ENCODE measurements at places on chromosomes 7 and 10.

- H3K27me3 ChIP-seq: no peaks in the 10 kb centered on the region
- H3K36me3 ChIP-seq: no peaks in the 10 kb centered on the region
- DNase-seq: no peak
Observed at GRCh38 chr10:132138133-132138532, 48.6 kb upstream of the DPYSL4 start.

GRCh38 chr7:79096361-79096805 lies 357.1 kb downstream of the MAGI2 start:
- no peaks in the 10 kb centered on the region for H3K4me1 ChIP-seq
- no peaks in the 10 kb centered on the region for H3K36me3 ChIP-seq
- DNase-seq: no peak
- H3K27me3 ChIP-seq: no peaks in the 10 kb centered on the region
- H3K27ac ChIP-seq: no peak overlapping the region

DNA sequence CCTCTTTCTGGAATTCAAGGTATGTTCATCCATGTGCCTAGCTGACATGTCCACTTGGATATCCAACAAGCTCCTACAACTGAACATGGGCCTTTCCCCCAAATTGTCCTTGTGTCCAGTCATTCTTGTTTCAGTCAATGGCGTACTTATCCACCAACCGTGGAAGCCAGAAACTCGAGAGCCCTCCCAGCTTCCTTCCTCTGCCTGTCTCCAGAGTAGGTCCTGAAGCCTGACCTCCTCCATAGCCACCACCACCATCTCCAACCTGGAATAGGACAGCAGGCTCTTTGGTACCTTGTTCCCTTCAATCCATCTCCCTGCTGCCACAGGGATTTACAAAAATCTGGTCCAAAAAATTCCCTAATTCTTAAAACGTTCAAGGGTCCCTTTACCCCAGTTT lies 305.1 kb downstream of the RPS24 start:
- no peaks in the 10 kb centered on the region for H3K27me3 ChIP-seq
- no peaks in the 10 kb centered on the region for H3K36me3 ChIP-seq
- peak; percentile 3 for DNase-seq
- H3K4me3 ChIP-seq: no peak overlapping the region

GRCh38 chr7:35025369-35025870 lies 11.9 kb downstream of the DPY19L1 start:
- no peak overlapping the region for H3K27ac ChIP-seq
- H3K27me3 ChIP-seq: no peaks in the 10 kb centered on the region
- DNase-seq: no peak
- H3K36me3 ChIP-seq: no peaks in the 10 kb centered on the region
- H3K4me1 ChIP-seq: no peaks in the 10 kb centered on the region

DNA sequence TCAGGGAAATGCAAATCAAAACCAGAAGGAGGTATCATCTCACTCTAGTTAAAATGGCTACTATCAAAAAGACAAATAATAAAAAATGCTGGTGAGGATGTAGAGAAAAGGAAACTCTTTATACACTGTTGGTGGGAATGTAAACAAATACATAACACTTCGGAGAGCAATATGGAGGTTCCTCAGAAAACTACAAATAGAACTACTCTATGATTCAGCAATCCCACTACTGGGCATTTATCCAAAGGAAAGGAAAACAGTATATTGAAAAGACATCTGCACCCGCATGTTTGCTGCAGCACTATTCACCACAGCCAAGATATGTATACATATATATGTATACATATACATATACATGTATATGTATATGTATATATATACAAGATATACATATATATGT lies 94.2 kb downstream of the C10orf90 start:
- no peak overlapping the region for H3K27ac ChIP-seq
- no peaks in the 10 kb centered on the region for H3K27me3 ChIP-seq
- no peak for DNase-seq
- H3K4me3 ChIP-seq: no peak overlapping the region
- no peaks in the 10 kb centered on the region for H3K4me1 ChIP-seq
- H3K36me3 ChIP-seq: no peaks in the 10 kb centered on the region

- peaks cover 8% of the 10 kb centered on the region for H3K36me3 ChIP-seq
- peak overlapping the region; percentile 78 for H3K27ac ChIP-seq
- H3K4me3 ChIP-seq: no peak overlapping the region
Observed at GRCh38 chr7:107972941-107973376, 30.0 kb downstream of the LAMB1 start.

DNA sequence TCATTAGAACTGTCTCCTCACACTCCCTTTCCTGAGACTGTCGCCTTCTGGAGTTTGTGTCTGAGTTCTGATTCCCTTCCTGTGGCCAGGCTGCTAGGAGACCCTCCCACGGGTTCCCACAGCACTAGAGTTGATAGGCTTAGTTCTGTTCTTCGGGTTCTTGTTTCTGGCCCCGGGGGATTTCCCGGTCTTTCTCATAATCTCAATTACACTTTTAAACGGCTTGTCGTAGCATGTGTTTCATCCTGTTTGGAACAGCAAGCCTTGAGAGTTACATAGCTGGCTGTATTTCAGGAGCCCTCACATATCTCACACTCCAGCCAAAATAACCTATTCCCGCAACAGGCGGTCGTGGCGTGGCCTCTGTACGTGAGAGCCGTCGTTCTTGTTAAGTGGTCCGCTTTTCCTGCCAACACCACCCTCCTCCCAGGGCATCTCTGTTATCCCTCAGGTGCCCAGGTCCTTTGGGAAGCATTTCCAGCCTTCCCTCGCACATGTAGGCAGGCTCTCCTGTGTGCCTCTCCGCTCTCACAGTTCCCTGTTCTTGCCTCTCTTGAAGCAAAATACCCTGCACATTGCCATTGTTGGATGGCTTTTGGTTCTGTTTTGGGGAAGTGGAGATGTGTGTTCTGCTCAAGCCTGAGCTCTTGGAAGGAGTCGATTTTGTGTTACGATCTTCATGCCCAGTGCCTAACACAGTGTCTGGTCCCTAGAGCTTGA lies 46.0 kb downstream of the CDC123 start:
- H3K4me1 ChIP-seq: no peaks in the 10 kb centered on the region
- no peaks in the 10 kb centered on the region for H3K36me3 ChIP-seq
- H3K4me3 ChIP-seq: no peak overlapping the region
- peak overlapping the region; percentile 45 for H3K27ac ChIP-seq

GRCh38 chr10:5477948-5478693 lies 21.2 kb downstream of the CALML5 start:
- no peaks in the 10 kb centered on the region for H3K27me3 ChIP-seq
- no peaks in the 10 kb centered on the region for H3K4me1 ChIP-seq
- H3K4me3 ChIP-seq: no peak overlapping the region
- H3K27ac ChIP-seq: no peak overlapping the region
- DNase-seq: peak; percentile 13

DNA sequence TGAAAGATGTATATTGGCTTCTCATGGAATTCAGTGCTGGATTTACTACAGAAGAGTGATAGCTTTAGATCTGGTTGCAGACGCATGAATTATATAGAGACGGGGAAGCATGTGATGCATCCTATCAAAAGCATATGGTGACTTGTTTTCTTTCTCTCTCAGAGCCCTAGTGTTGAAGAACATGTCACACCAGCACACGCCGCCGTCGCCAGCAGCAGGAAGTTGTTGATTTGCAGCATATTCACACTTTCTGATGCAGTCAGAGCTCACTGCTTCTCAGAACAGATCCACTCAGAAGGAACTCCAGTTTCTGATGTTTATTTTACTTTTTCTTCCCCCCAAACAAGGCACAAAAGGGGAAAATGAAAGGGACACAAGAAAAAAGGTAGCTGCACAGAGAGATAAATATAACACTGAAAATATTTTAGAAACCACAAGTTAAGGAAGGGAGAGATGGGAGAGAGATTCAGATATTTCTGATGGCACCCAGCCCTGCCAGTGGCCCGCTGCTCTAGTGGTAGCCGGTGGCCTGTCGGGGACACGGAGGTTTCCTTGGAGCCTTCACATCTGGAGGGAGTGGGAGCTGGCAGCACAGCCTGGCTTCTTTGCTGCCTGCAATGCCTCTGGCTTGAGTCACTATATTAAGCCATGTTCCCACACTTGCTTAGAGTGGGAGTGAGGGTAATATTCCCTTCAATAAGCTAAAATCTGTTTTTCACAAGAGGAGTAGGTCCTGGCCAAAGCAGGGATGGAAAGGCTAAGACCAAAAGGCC lies 123.2 kb downstream of the NRP1 start:
- no peaks in the 10 kb centered on the region for H3K27me3 ChIP-seq
- H3K27ac ChIP-seq: no peak overlapping the region
- no peak overlapping the region for H3K4me3 ChIP-seq
- H3K36me3 ChIP-seq: no peaks in the 10 kb centered on the region

DNA sequence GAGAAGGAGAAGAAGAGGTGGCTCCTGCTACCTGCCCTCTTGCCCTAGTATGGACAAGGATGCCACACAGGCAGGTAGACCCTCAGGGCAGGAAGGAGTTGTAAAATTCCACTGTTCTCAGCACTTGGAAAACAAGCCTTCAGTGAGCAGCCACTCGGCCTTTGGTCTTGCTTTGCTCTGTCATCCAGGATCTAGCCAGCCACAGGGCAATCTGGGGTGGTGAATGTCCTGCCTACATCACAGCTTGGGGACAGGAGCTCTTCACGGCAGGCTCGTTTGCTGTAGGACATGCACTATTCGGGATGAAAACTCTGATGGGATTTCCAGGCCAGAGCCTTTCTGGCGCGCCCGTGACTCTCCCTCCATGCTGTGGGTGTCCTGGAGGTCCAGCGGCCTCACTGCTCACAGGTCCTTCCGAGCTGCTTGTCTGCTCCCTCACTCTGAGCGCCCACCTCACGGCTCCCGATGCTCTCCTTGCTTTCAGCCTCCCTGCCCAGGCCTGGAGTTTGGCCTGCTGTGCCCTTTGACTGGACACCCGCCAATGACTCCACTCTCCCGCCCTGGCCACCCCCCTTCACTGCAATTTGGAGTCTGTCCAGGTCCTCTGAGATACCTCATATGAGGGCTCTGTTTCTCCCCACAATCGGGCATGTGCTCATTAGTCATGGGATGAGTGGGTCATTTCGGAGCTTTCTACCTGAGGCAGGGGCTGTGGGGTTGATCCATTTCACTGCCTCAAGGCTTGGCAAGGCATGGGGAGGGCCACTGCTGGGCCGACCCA lies 227.2 kb upstream of the GRB10 start:
- DNase-seq: no peak
- H3K4me3 ChIP-seq: no peak overlapping the region
- H3K36me3 ChIP-seq: no peaks in the 10 kb centered on the region
- no peaks in the 10 kb centered on the region for H3K27me3 ChIP-seq
